ENCODE measurements at places on chromosomes 12 and 14. TPM values are rescaled to one million over a fixed set of nuclear protein-coding genes. Genes with fewer than 3 reads are reported as not detected.

Gene PLXNC1
- 1.7 TPM for total RNA-seq

Gene CLEC4D
- total RNA-seq = not detected

Gene PITPNM2
- 5.0 TPM for total RNA-seq

Gene KLRB1
- total RNA-seq = not detected

Gene PTPN21
- 16.4 TPM for total RNA-seq

Gene CLEC9A
- not detected for total RNA-seq

Gene USP44
- 0.69 TPM for total RNA-seq

Gene CLEC1B
- total RNA-seq = not detected

Gene NABP2
- total RNA-seq = 25.4 TPM

Gene APOLD1
- 3.5 TPM for total RNA-seq
